ENCODE measurements at places on chromosomes 1 and 21.

DNA sequence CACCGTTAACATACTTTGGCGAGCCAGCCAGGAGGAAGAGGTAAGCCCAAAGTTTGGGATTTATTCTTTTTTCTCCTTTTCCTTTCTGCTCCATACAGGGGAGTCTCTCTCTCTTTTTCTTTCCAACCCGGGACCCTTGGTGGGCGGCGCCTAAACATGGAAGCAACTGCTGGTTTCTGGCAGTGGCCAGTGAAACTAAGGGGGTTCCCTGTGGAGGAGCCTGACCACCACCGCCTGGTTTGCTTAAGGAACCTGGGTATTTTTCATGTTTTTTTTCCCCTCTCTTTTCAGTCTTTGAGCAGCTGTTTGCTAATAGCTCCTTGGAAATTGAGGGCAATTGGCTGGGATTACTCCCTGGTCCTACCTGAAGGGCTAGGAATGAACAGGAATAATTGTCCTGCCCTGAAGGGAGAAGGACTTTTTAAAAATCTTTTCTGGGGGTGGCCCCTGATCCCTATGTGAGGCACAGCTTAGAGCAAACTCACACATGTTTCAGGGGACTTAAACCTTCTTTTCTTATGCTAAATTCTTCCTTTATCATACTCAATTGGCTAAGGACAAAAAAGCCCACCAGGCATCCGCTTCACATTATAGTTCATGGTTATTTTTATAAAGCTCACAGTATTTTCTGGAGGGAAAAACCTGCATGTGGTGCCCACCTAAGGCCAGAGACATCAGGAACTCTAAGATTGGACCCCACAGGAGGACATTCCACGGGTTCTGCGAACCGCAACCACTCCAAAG is 61.3 kb upstream of the PLD5 start:
- DNase-seq = no peak

DNA sequence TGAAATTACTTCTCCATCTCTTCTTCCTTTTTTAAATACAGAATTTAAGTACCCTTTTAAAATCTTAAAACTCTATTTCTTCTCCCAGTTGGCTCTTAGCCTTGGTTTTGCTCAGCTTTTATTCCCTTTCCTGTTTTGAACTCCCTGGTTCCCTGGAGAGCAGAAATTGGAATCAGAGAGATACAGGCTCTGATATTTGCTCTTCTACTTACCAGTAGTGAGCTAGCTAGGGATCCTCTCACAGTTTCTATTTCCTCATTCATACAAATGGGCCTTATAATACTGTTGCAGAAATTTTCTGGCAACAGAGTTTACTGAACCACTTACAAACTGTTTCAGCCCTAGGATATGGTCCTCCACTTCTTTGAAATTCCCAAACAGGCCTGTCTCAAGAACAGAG is 606.3 kb downstream of the NUF2 start:
- no peak for DNase-seq

- DNase-seq = no peak
Measured at GRCh38 chr21:22597660-22598255, 1599.5 kb downstream of the NCAM2 start.

DNA sequence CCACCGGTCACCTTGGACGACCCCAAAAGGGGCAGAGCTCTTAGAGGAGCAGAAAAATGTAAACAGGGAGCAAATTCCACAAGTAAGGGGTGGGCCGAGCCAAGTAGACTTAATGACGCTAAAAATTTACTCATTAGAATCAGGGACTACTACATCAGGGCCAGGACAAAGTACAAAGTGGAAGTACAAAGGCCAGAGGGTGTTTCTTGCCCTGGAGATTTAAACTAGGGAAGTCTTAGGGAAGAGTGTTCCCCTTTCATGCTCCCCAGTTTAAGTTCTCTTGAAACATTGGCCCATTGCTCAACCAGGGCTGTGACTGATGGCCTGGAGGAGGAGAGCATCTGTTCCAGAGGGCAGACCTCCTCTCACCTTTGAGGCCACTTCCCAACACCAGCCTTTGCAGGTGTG is 48.6 kb downstream of the BACH1 start:
- peak; percentile 15 for DNase-seq

DNA sequence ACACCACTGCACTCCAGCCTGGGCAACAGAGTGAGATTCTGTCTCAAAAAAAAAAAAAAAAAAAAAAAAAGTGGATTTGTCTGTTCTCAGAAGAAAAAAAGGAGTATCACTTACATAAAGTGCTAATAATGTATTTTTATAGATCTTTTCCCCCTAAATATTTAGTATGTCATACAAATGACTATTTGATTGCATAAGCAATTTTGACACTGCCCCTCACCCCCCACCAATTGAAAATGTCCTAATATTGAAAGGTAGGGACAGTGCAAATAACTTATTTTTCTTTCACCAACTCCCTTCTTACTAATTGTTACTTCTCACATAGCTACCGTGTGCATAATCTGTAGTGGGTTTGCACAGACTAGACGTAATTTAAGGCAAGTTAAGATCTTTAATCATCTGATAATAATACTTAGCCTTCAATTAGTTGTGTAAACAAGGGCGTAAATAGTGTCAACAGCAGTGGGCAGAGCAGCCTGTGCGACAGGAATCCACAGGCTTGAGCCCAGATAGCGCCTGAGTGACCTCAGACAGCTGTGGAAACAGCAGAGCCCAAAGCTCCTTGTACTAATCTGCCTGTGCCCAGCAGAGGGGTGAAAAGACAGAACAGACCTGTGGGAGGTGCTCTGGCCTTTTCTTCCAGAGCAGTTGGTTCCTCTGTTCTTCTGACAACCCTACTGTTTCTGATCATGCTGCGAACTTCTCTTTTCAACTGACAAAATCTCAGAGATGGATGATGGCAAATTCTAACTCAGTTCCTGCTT is 4.5 kb upstream of the IER5 start:
- no peak for DNase-seq

- DNase-seq = no peak
Measured at GRCh38 chr21:37509802-37510393, 143.3 kb downstream of the DYRK1A start.

DNA sequence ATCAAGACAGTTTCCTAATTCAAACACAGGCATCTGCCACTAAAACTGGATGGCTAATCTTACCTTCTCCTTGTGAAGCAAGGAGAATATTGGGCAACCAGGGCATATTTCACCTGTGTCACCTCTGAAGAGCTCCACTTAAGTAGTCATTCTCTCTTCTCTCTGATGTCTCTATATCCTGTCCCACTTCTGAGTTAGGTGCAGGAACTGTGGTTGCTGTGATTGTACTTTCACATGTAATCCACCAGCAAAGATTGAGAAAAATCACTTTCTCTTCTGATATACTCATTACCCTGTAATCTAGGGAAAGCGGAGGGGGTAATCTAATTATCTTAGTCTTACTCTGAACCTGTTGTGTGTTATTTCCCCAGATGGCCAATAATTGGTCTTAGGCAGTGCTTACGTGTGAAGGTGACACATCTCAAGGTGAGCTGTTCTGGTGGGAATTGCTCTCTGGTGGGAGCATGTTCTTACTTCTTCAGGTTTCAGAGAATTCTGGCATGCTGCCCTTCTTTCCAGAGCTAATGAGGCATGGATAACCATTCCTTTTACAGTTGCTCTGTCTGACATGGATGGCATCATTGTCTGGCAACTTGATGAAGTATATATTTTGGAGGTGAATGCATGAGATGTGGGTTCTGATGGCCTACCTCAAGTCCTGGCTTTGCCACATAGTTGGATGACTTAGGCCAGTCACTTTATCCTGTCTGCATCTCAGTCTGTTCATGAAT is 12.0 kb downstream of the XCL2 start:
- no peak for DNase-seq

DNA sequence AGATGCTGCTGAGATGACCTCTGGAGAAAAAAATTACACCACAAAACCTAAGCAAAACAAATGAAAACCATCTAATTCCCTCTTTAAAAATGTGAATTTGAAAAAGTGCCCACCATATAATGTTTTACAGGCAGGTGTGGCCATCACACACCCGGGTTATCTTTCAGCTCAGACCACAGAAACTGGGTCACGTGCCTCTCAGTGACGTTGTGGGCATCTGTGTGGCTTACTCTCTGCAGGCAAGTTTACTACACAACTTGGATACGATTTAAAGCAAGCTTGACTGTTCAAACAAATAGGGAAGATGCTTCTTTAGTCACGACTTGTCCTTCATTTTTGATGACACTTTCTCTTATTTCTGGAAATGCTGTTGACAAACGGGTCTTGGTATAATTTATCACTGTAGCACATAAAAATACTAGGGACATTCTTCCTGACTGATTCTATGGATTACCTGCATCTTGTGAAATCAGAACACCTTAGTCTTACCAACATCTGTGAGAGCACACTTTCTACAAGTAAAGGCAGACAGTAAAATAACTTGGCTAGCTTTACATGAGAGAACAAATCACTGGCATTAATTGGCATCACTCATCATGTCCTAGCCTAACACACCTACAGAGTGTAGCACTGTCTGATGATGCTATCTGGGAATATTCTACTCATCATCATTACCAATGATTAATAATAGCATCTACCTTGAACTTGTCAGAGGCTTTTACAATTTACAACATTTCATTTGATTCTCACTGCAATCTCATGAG is 89.3 kb upstream of the EDEM3 start:
- no peak for DNase-seq

GRCh38 chr1:102050556-102050955 is 53.8 kb upstream of the OLFM3 start:
- no peak for DNase-seq

- no peak for DNase-seq
Measured at GRCh38 chr1:51345300-51345687, 14.9 kb upstream of the TTC39A start.

- no peak for DNase-seq
Measured at GRCh38 chr1:168920456-168921094, 185.9 kb upstream of the ATP1B1 start.

DNA sequence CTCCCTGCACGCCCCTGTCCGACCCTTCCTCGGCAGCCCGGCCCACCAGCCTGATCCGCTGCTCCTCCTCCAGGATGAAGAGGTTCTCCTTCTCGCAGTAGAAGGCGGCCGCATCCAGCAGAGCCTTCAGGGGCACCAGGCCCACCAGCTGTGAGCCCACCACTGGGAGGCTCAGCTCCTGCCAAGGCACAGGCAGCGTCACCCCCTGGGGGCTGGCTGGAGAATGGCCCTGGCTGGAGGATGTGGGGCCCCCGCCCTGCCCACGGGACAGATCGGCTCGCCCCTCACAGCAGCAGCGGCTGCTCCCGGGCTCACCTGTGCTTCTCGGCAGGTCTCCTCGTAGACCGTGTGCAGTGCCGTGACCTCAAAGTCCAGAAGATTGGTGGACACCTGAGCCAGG is 5.3 kb downstream of the FTCD start:
- DNase-seq = no peak

DNA sequence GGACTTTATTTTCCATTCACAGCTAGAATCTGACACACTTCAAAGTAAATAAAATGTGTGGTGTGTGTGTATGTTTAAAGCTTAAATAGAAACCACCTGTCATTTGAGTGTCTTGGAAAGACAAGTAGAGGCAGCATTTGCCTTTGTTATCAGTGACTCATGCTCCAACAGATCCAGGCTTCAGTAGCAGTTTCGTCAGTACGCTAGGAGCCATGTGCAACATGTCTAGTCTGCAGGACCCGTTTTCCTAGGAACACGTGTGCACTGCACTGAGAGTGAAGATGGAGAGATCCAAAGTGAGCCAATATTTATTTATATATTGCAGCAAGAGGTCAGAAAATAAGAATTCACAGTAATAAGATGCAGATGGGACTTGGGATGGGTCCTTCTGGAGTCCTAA is 41.8 kb downstream of the SGIP1 start:
- DNase-seq = no peak

- no peak for DNase-seq
Measured at GRCh38 chr1:243507672-243508302, 251.9 kb downstream of the SDCCAG8 start.

- DNase-seq = no peak
Measured at GRCh38 chr1:10556430-10557005, 81.8 kb downstream of the PEX14 start.

GRCh38 chr1:240743705-240744104 is 131.8 kb upstream of the GREM2 start:
- DNase-seq = no peak

DNA sequence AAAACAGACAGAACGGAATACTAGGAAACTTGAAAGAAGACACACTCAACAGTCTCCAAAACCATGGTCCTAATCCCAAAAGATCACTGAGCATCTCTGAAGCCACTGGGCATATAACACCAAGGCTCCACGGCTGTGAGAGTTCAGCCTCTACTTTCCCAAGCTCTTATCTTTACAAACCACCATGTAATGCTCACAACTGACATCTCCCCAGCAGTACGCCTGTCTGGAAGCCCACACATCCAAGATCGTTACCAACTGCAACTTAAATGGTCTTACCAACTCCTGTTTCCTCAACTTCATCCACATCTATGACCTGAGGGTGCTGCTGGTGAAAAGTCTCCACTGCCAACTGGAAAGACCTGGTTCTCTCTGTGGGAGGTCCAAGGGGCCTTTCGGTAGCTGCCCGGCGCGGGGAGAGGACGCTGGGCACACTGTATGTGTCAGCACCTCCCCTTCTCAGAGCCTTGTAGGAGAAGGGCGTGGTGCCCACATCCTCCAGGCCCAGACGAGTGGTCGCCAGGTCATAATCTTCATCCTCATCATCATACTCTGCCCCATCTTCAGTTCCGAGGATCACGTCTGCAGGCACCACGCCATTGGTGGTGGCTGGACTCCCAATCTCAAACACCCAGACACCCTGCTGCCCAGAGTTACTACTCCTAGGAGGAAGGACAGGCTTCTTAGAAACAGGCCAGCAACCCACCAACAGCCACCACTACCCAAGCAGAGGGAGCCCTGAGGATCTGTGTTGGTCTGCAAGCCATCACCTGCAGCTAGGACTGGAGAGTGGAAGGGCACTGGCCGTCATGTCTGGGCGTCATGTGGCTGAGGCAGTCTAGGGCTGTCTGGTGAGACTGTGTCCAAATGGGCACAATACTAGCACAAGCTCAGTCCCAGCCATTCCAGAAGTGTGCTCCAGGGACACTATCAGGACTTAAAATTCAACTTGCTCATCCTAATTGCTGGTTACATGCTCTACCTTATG is 23.0 kb downstream of the NID1 start:
- no peak for DNase-seq

GRCh38 chr21:27078915-27079314 is 112.0 kb upstream of the ADAMTS5 start:
- no peak for DNase-seq

Data from left renal cortex interstitium (tissue), 4 donors.